WERI-Rb-1 (cell line): ENCODE measurements at places on chromosomes 6 and 20.

DNA sequence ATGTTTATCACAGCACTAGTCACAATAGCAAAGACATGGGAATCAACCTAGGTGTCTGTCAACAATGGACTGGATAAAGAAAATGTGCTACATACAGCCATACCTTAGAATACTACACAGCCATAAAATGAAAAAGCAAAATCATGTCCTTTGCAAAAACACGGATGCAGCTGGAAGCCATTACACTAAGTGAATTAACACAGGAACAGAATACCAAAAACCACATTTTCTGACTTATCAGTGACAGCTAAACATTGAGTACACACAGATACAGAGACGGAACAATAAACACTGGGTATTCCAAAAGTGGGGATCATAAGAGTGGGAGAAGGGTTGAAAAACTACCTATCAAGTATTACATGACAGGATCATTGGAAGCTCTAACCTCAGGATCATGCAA, 43.3 kb upstream of the DST start:
- no peak for DNase-seq

DNA sequence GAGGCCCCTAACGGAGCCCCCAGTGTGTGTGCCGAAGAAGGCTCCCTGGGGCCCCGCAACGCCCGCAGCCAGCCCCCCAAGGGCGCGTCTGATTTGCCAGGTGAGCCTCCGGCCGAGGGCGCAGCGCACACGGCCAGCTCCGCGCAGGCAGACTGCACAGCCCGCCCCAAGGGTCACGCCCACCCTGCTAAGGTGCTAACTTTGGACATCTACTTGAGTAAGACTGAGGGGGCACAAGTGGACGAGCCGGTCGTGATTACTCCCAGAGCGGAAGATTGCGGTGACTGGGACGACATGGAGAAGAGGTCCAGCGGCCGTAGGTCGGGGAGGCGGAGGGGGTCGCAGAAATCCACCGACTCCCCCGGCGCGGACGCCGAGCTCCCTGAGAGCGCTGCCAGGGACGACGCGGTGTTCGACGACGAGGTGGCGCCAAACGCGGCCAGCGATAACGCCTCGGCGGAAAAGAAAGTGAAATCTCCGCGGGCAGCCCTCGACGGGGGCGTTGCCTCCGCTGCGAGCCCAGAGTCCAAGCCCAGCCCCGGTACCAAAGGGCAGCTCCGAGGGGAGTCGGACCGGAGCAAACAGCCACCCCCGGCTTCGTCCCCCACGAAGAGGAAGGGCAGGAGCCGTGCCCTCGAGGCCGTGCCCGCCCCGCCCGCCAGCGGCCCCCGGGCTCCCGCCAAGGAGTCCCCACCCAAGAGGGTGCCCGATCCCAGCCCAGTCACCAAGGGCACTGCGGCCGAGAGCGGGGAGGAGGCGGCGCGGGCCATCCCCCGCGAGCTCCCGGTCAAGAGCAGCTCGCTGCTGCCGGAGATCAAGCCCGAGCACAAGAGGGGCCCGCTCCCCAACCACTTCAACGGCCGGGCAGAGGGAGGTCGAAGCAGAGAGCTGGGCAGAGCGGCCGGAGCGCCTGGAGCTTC, 117.0 kb downstream of the RTN4IP1 start:
- peak; percentile 20 for DNase-seq

- DNase-seq = no peak
Observed at GRCh38 chr6:39496915-39497314, 174.4 kb upstream of the KCNK16 start.

DNA sequence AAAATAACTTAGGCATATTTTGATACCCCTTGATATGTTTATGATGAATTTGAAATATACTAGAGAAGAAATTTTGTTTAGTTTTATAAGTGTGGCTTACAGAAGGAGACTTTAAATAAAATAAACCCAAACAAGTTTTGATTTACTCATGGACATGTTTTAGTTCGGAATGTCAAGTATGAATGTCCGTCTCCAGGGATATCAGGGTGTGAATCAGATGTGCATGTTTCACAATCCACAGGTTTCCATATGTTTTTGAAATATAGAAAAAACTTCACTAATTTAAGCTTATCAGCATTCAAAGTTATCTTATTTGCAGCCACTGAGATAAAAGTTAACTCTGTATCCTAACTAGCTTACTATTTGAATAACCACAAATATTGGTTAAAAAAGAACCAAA, 51.5 kb downstream of the PLCB1 start:
- DNase-seq = no peak

DNA sequence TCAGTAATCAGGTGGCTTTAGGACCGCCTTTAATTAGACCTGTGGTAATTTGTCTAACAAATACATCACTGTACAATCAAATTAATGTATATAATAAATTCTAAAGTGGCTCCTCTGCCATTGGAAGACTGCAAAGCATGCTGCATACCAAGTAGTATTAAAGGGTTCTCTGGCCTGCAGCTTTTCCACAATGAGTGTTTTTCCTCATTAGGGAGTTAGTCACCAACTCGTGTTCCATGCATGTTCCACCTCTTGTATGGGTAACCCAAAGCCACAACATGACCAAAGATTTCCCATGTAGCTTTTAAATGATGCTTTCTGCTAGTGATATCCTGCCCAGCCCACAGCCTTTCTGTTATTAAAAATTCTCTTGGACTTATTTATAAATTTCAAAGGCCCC, 218.7 kb downstream of the FUT9 start:
- no peak for DNase-seq

DNA sequence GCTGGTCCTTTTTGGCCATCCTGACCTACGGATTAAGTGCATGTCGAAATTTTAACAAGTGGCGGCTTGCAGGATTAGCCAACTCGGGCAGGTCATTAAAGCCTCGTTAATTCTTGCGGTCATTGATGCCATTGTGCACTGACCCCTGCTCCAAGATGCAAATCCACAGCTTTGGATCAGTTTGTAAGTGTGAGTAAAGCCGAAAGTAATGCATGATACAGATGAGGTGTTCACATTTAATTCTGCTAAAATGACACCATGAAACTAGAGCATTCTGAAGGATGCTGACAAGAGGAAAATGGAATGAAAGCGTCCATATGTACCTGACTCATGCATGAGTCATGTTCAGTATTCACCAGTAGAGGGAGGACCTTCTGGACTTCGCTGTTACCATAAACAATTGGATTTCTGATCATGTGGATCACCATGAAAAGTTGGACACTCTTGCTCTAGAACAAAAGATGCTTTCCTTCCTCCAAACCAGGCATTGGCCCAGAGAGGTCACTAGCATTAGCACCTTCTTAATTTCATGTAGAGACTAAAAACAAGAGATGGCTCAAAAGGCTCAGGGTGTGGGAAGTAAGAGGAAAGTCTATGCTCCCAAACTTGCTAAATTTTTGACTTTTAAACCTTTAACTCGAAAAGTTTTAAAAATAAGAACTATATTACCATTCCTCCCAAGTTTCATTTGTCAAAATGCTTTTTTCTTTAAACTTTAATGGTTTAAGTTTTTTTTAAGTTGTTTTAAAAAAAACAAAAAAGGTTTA, 48.0 kb downstream of the MUC22 start:
- peak; percentile 43 for DNase-seq

DNA sequence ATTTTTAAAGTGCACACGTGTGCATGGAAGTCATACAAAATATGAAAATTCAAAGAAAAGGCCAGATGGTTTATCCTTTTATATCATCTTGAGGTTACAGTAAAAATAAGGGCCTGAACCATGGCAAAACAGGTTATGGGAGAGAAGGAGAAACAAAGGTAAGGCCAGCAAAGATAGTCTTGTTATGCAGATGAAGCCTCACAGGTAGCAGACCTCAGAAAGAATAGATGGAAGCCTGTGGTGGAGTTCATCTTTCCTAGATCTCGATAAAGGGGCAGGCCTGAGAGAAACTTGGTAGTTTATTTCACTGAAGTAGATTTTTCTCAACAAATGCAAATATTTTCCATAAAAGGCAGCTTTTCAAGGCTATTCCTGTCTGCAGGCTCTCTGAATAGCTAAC, 693.8 kb downstream of the KHDRBS2 start:
- no peak for DNase-seq

- DNase-seq = peak; percentile 65
Observed at GRCh38 chr6:33620158-33620855, 815 bp upstream of the ITPR3 start.

DNA sequence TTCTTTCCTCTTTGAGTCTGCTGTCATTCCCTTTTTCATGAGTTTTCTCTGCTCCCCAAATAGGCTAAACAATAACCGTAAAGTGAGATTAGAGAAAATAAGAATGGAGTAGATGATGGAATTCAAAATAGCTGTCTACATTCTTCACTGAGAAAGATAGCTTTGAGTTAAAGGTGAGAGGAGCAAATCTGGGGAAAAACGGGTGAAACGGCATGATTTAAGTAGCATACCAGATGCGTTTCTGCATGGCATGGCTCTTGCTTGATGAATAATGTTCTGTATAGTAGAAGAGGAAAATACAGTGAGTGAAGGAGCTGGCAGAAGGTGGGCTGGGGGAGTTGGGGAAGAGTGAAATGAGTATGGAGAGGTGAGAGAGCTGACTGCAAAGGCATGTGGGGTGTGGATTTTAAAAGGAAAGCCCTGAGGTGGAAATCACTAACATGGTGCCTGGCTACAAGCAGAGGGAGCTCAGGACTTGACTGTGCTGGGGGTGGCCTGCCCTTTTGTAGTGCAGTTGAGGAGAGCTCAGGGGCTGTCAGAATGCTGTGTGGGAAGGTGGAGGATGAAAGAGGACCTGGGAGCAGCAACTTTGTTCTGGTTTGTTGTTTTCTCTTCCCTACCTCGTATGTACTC, 8.8 kb downstream of the BICRAL start:
- peak; percentile 38 for DNase-seq

- no peak for DNase-seq
Observed at GRCh38 chr6:41201764-41202173, 820 bp upstream of the TREML2 start.

DNA sequence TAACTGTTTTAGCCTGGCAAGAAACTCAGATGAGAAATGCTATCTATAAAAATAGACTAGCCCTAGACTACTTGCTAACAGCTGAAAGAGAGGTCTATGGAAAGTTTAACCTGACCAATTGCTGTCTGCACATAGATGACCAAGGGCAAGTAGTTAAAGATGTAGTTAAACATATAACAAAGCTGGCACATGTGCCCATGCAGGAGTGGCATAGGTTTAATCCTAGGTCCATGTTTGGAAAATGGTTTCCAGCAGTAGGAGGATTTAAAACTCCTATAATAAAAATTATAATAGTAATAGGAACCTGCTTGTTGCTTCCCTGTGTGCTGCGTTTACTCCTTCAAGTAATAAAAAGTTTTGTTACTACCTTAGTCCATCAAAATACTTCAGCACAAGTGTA, 51.2 kb upstream of the ADGRF4 start:
- no peak for DNase-seq
